ENCODE measurements at places on chromosomes 6 and 20.

DNA sequence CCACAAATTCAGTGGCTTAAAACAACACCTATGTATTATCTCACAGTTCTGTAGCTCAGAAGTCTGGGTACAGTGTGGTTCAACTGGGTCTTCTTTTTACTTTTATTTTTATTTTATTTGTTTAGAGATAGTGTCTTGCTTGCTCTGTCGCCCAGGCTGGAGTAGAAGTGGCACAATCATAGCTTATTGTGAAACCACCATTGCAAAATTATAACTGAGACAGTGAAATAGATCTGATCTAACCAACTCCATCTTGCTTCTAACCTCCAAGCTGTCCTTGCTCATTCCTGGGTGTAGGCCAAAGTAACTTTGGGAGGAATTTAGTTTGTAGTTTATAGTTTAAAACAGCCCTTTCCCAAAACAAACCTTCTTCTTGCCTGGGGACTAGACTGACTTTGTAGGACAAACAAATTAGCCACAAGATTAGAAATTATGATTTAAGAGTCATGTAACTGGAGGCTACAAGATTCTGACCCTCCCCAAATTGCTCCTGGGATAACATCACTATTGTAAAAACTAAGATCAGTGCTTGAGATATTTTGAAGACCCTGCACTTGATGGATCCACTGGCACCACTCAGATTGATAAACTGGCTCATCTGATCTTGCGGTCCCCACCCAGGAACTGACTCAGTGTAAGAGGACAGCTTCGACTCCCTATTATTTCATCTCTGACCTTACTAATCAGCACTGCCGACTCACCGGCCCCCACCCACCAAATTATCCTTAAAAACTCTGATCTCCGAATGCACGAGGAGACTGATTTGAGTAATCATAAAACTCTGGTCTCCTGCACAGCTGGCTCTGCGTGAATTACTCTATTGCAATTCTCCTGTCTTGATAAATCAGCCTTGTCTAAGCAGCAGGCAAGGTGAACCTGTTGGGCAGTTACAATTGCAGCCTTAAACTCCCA is 193.4 kb upstream of the CDYL start:
- no peak for DNase-seq

DNA sequence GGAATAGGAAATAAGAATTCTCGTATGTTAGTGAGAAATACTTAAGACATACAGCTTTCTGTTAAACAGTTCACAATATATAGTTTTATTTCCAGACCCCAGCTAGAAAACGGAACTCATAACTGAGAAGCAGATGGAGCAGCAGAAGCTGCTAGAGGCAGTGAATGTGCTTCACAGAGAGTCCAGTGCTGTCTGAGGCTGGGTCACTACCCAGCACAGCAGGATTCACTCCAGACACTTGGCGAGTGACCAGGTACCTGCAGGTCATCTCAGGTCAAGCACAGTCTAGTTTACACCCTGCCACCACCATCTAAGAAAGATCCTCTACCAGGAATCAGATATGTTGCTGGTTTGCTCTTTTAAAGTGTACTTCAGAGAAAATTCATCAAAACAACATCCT is 243.1 kb upstream of the RAB32 start:
- no peak for DNase-seq

GRCh38 chr6:45387236-45387635 is 9.5 kb upstream of the SUPT3H start:
- no peak for DNase-seq

DNA sequence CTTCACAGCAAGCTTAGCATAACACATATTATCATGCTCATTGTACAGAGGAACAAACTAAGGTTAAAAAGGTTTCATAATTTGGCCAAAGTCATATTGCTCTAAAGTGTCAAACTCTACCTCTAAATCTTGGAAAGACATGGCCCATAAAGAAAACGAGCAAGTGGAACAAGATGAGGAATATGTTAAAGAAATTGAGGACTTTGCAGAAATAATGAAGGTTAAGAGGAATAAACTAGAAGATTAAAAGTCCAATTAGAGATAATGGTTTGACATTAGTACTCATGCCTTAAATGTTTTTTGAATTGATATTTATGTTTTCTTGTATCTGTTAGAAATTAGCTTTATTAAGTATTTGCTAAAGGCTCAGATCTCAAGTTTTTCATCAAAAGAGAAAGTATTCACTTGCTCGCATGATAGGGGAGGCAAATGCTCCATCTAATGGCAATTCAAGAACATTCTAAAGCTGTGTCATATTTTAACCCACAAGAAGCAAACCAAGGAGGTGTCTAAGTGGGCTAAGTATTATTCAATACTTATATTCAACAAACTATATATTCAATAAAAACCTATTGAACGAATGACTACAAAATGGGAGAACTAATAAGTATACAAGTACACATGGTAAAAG is 192.9 kb upstream of the SPTLC3 start:
- no peak for DNase-seq

GRCh38 chr6:110485491-110485890 is 9.1 kb upstream of the SLC22A16 start:
- DNase-seq = no peak

DNA sequence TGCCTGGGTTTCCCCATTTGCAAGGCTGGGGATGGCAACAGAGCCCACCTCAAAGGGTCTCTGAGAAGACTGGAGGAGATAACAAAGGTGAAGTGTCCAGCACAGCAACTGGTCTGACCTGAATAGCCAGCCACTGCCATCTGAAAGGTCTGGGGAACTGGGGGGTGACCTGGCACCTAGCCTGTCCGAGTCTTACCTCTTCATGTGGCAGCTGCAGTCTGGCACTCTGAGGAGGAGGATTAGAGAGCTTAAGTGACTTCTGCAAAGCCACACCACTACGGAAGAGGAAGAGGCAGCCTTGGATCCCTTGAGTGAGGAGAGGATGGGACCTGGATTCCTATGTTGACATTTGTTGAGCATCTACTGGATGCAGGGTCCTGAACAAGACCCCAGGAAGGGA is 22.2 kb downstream of the C20orf203 start:
- no peak for DNase-seq

GRCh38 chr20:43963872-43964791 is 49.5 kb downstream of the TOX2 start:
- peak; percentile 48 for DNase-seq

- DNase-seq = no peak
These were observed 26.8 kb downstream of the SNX5 start for GRCh38 chr20:17941826-17942196.

- no peak for DNase-seq
These were observed 18.5 kb upstream of the IRF4 start for GRCh38 chr6:373031-373430.

DNA sequence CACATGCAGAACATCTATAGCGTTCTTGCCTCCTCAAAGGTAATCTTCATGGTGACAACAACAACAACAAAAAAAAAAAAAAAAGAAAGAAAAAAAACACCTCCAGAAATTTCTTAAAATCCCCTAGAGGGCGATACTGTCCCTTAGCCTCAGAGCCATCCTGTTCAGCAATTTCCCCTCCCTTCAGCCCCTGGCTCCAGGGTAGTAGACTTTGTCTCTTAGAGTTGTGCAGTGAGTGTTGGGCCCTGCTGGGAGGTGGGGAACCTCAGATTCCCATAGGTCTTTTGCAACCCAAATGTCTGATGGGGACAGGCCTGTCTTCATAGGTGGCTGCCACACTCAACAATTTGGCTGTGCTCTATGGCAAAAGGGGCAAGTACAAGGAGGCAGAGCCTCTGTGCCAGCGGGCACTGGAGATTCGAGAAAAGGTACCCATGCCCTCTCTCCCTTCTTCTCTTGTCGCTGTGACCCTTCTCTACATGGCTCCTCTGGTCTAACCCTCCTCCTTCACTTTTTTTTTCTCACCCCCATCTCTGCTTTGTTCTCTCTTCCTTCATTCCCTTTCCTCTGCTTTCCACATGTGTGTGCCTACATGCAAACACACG is 6.0 kb upstream of the PTK7 start:
- DNase-seq = no peak

- DNase-seq = no peak
These were observed 14.6 kb downstream of the CCM2L start for GRCh38 chr20:32024683-32025295.

GRCh38 chr20:21968486-21968885 is 263.0 kb downstream of the PAX1 start:
- DNase-seq = no peak

DNA sequence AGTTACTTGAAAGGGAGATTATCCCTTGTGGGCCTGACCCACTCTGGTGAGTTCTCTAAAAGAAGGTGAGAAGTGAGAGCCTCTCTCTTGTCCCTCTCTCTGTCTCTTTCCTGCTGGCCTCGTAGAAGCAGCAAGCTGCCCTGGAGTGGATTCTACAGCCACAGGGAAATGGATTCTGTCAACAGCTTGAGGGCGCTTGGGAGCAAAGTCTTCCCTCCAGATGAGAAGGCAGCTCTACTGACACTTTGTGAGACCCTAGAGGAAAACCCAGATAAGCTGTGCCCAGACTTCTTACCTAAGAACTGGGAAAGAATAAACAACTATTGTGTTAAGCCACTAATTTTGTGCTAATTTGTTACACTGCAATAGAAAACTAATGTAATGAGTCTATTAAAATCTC is 39.9 kb downstream of the ANKRD60 start:
- no peak for DNase-seq
